ENCODE measurements at places on chromosomes 6 and 20.
A peak's percentile ranks its signal among the peaks of the same experiment; 100 is the strongest.

DNA sequence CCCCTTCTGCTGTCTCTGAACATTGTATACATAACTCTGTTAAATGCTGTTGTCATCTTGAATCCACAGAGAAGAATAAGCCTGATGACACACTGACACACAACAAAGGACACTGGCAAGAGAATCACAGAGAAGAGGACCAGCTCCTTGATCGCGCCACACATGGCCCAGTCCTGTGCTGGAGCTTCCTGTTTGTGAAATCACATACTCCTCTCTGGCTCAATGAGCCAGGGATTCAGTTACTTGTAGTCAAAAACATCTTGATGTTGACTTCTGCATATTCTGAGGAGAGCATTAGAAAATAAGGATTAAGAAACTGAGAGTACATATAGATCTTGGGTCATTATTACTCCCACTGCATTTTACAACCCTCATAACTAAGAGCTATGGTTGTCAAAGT is 100.1 kb downstream of the EPB41L2 start:
- no peak for DNase-seq

- no peak for DNase-seq
Observed at GRCh38 chr6:131688286-131688685, 12.9 kb downstream of the OR2A4 start.

- no peak for DNase-seq
Observed at GRCh38 chr6:161379834-161380582, 106.1 kb upstream of the AGPAT4 start.

DNA sequence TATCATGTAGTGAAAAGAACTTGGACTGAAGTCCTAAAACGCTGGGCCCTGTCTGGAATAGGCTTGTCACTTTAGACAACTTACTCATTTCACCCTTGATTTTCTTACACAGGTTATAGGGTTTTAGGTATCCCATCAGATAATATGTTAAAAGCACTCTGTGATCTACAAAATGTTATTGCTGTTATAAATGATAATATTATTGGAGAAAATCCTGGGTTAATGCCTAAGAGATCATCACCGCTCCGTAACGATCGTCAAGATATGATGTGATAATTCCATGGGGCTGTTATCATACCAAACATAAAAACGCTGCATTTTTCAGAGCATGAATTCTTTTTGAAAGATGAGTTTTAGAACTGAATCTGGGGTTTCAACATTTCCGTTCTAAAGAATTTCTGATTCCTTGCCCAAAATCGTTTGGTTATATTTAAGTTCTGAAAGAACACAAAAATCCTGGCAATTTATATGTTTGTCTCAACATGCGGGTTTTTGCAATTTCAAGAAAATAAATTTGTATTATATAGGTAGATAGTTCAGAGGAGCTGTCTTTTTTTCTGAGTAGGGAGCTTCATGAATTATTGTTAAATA is 154.8 kb downstream of the FOXC1 start:
- no peak for DNase-seq

- DNase-seq, result no peak
Observed at GRCh38 chr20:59575216-59575615, 29.1 kb upstream of the PHACTR3 start.

- no peak for DNase-seq
Observed at GRCh38 chr6:45895569-45895968, 120.1 kb downstream of the CLIC5 start.

GRCh38 chr6:143529095-143529494 is 17.6 kb upstream of the FUCA2 start:
- no peak for DNase-seq

- DNase-seq, result no peak
Observed at GRCh38 chr6:5782783-5783547, 223.8 kb downstream of the NRN1 start.

GRCh38 chr6:2861060-2861821 is 19.6 kb upstream of the SERPINB1 start:
- no peak for DNase-seq

DNA sequence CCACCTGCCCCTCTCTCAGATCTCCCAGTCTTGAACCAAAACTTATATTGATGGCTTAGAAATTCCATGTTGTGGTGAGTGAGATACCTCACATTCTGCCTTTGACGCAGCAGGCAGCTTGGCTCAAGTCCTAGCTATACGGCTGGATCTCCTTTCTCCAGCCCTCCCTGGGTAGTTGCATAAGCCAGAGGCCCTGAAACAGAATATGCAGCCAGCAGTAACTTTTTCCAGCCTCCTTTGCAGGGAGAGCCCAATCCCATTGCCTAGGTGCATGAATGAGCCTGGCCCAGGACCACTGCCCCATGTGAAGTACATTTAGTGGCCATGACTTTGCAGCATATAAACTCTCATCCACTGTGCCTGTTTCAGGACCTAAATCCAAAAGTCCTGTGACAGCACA is 202.2 kb upstream of the CDYL start:
- no peak for DNase-seq

DNA sequence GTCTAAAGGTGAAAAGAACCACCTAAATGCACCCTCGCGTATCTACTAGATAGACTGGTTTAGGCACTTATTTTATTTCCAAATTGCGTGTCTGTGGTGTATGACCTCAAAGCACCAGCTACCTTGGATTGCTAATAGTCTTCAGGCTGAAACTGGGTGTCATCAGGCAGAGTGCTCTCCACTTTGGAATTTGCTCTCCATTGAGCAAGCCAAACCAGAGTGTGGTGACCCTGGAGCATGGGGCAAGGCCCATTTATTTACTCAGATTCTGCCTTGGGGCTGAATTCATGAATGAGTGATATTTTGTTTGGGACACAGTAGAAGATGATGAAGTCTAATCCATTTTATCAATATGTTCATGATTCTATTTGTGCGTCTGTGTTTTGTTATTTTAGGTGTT is 812.8 kb upstream of the SLC35B3 start:
- no peak for DNase-seq

GRCh38 chr6:73969971-73970970 is 274.3 kb downstream of the CD109 start:
- DNase-seq, result no peak

DNA sequence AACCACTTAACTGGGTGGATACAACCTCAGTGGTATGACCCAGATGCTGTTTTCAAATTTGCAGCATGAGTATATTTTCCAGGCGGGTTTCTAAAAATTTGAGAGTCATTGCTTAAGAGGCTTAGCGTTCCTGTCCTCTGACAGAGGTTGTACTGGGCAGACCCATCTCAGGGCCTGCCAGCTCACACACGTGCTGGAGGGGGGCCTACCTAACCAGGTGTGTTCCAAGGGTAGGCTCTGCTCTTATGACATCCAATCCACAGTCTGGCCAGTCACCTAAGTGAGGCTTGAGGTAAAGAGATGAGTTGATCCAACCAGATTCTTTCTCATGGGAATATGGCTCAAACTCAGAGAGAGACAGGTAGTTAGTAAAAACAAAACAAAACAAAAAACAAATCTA is 1.3 kb downstream of the LYRM4 start:
- no peak for DNase-seq

DNA sequence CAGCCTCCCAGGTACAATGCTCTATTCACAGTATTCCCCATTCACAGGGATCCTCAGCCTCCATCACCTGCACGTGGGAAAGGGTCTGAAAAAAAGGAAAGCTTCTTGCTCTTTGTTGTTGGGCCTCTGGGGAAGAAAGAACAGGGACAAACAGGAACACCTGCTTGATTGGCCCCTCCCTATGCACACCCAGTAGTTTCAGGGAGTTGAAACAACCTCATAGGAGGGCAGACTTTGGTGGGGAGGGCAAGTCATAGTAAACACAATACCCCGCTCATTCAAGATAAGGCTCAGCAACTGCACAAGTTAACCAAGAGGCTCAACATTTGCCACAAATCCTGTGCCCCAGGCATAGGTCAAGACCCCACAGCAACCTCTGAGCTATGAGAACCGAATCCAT is 1.7 kb downstream of the GHRH start:
- DNase-seq, result no peak

DNA sequence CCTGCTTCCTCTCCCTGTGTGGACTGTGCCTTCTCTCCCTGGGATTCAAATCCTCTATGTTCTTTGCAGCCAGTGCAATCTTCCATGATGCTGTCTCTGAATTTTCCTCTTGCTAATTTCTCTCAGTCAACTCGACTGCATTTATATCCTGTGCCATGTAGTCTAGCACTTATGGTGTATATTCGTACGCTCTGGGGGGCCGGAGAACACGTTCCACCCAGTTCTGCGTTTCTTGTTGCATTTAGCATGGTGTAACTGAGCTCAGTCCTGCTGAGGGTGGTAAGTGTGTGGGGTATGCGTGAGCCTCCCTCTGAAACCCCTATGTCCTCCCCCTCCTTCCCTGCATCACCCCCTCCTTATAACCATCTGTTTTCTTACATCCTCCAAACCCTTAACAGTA is 42.0 kb downstream of the ADTRP start:
- no peak for DNase-seq

DNA sequence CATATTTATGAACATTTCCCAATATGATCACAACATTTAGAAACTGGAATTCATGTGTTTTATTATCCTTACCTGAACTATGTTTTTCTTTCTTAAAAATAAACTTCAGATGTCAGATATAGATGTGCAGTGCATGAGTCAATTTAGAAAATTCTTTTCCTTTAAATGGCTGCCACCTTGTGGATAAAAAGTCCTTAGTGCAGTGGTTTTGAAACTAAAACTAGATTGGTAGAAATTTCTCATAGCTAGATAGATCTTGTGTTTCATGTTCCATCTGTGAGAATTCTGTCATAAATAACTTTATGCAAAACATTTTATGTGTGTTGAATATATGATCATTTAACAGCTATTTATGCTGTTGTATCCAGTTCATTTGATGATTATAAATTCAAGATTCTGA is 134.9 kb downstream of the KLHL32 start:
- no peak for DNase-seq

- DNase-seq, result no peak
Observed at GRCh38 chr6:32086661-32087573, 22.2 kb downstream of the TNXB start.

DNA sequence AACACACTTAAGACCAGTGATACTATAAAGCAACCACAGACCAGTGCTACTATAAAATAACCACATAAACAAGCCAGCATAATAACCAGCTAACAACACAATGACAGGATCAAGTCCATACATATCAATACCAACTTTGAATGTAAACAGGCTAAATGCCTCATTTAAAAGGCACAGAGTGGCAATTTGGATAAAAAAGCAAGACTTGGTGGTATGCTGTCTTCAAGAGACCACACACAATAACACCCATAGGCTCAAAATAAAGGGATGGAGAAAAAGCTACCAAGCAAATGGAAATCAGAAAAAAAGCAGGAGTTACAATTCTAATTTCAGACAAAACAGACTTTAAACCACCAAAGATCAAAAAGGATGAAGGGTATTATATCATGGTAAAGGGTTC is 19.8 kb upstream of the ELOVL4 start:
- DNase-seq, result no peak

- no peak for DNase-seq
Observed at GRCh38 chr20:22578221-22579118, 5.9 kb downstream of the FOXA2 start.

GRCh38 chr20:18663932-18664331 is 76.1 kb downstream of the DTD1 start:
- no peak for DNase-seq

DNA sequence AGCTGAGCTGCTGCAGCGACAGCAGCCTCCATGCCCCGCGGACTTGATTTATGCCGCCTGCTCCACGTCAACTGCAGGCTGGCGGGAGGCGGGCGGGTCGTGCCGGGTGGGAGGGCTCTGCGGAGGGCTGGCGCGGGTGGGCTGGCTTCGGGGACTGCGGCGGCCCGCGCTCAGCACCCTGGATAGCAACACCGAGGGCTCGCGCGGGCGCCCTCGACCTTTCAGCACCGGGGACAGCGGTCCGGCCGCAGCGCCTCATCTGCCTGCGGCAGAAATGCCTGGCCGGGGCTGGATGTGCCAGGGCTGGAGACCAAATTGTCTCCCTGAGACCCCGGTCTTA is 792 bp downstream of the SNAP25 start:
- DNase-seq, result peak; percentile 41

- DNase-seq, result no peak
Observed at GRCh38 chr20:10707791-10708190, 34.0 kb upstream of the JAG1 start.

DNA sequence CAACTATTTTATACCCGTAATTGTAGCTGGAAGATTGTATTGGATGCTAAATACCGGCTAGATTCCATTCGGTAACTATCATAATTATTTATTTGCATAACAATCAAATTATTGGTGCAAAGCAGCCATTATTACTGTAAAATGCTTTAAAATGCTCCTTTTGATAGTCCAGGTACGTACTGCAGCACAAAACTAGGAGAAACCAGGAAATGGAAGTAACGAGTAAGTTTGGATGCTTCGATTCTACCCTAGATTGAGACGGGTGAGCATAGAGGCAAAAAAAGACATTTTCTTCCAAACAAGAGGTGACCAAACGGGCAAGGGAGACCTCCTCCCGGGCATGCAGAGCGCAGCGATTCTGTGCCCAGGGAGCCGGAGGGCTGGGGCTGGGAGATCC is 469 bp upstream of the XRN2 start:
- no peak for DNase-seq

- DNase-seq, result no peak
Observed at GRCh38 chr6:28433119-28433518, 10.2 kb downstream of the ZSCAN23 start.

DNA sequence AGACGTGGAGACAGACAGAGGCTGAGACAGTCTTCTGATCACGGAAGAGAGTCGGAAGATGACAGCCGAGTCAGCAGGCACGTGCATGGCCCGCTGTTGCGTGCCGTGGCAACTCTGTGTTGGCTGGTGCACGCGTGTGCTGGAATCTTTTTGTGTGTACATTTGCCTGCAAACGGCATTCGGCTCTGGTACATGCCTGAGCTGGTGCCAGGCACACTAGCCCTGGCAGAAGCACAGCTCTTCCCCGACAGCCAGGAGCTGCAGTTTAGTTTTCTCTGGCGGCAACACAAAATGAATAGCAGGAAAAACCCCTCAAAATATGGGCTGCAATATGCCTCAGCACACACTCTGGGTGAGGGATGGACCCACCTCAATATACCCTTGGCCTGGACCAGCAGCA is 769 bp upstream of the PDYN start:
- DNase-seq, result no peak

GRCh38 chr6:165220045-165220444 is 89.4 kb downstream of the C6orf118 start:
- no peak for DNase-seq

DNA sequence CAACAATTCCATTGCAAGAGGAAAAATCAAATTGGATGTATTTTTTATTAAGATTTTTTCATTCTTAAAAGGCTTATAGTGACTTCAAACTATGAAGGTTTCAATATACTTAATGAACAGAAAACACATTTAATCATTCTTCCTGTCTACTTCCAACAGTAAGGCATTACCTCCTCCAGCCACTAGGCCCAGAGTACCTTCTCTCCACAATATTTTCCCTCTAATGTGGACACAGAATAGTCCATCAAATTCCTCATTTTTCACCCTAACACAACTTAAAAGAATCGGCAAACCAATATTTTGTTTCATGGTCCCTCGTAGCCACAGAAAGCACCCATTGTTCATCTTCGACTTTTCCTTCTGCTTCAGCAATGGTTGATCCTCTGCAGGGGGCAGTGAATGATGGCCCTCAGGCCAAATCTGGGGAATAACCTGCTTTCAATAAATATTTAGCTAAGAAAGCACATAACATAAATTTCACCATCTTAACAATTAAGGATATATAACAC is 335.4 kb upstream of the ID4 start:
- no peak for DNase-seq
